ENCODE measurements at places on chromosomes 13 and 19. TPM values are rescaled to one million over a fixed set of nuclear protein-coding genes. Genes with fewer than 3 reads are reported as not detected.

DNA sequence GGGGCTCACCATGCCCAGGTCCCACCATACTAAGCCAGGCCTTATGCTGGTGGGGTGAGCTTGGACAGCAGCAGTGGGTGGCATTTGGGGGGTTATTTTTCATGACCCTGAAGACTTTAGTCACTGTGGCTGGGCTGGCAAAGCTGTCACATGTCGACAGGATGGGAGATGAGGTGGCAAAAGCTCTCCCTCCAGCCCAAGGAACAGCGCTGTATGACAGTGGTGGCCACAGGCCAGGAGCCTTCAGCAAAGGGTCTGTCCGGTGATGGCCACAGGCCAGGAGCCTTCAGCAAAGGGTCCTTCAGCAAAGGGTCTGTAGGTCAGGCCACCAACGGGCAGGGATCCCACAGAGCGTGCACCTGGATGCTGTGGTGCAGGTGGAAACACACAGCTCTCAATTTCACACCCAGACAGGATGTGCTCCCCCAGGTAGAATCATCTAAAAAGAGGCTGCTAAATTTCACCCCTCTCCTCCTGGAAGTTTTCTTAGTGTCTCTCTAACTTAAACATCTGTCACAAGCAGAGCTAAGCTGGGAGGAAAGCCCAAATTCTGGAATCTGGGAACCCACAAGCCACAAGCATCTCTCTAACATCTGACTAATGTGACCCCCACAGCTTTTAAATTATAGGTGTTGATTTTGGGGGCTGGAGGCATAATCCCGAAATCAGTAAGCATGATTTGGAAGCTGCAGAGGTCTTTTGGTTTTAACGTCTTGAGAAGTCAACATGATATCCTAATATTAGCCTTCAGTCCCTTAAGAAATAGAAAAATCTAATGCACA lies 23.0 kb downstream of the COL4A1 start:
- DNase-seq = no peak

DNA sequence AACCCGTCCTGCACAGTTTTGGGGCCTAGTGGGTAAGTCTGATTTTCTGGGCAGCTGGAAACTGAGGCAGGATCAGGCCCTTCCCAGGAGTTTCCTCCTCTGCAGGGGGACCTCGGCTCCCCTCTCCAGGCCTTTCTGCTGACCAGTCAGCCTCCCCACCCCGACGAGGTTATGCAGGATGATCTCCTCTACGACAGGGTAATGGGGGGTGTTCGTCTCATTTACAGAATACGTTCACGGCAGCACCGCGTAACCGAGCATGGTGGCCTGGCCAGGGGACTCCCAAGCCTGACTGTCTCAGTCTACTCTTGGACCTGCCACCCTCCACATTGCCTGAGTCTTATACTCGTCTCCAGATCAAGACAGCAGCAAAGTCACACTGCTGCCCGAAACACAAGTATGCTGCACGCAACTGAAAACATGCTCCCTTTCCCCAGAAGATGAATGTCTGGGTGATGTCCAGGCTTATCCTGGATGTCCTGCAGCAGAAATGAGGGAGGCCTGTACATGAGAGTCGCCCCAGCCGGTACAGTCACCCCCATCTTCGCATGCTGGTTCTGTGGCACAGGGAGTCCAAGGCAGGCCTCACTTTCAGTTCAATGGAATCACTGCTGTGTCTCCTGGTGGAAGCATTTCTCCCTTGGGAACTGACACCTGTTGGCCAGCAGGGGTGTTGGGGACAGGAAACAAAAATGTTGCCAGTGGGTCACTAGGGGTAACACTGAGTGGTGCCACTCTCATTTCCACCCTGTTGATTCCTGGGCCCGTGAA lies 120.8 kb downstream of the SOX1 start:
- no peak for DNase-seq

DNA sequence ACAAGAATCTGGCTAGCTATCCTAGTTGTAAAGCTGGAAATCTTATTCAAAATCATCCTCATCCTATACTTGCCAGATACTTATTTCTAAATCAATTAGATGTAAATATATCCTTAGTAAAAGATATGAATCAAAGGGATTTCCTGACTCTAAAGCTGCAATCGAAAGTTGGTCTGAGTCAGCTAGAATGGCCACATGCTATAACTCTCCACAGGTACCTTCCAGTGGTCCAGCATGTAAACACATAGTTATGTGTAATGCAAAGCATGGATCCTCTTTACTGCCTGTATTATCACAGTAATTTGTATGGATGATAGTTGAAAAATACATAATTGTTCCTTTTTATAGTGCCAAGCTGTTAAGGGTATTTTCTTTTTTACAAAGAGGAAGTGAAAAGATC lies 27.4 kb downstream of the SLITRK6 start:
- no peak for DNase-seq

Gene MBD3L3
- not detected for total RNA-seq

- DNase-seq = peak; percentile 77
These were observed 5.5 kb downstream of the CCDC124 start for GRCh38 chr19:17938092-17938845.

Gene ZNF888
- total RNA-seq = 8.0 TPM

DNA sequence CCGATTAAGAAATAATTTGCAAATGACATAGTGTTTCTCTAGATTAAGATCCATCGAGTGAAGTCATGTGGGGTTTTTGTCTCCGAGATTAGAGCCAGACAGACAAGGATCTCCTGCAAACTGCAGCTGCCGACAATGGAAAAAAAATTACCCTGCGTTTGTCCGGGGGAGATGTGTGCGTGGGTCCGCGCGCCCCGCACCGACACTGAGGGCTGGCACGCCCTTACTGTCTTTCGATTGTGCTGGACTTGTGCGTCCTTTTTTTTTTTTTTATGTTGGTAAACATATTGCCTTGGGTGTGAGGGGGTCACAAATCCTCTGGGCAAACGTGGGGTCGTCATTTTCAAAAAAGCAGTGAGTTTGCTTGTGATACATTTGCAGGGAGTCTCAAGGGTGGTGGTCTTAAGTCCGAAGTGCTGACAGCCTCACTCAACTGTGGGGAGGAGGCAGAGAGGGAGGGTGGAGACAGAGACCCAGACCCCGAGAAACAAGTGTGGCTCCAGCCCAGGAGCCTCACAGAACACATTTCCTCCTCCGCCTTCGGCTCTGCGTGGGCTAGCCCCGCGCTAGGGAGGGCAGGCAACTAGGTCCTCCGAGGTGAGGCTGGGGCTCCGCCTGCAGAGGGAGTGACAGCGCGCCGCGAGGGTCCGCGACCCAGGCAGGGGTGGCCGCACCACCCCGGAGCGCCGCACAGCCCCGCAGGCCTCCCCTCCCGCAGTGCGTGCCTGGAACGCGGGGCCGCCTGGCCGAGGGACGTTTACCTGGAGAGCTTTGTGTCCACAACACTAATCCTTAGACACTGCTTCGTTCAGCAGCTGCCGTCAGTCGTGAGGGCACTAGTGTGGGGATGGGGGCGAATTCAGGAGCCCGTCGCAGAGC lies 11.7 kb upstream of the SOX1 start:
- DNase-seq = no peak

DNA sequence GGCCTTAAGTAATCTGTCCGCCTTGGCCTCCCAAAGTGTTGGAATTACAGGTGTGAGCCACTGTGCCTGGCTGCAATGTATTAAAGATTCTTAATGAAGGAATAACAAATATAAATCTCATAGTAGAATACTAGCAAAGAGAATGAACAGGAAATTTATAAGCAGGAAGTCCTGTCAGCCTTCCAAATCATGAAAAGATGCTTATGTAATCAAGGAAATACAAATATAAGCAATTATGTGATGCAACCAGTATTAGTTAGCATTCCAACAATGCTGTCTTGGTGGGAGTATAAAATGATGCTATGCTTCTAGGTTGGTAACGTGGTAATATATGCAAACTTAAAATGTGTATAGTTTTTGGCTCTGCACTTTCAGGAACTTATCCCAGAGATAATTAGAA lies 133.8 kb downstream of the PDS5B start:
- no peak for DNase-seq

GRCh38 chr19:31354799-31355664 lies 5.8 kb upstream of the TSHZ3 start:
- DNase-seq = no peak
